ENCODE measurements at places on chromosomes 11 and 22. TPM values are rescaled to one million over a fixed set of nuclear protein-coding genes. Genes with fewer than 3 reads are reported as not detected.

Gene ISX
- total RNA-seq = not detected

GRCh38 chr11:10322830-10323792, 18.2 kb downstream of the ADM start:
- peak overlapping the region; percentile 77 for H3K27ac ChIP-seq
- H3K4me3 ChIP-seq = no peak overlapping the region
- H3K27me3 ChIP-seq = no peaks in the 10 kb centered on the region
- DNase-seq = no peak
- no peaks in the 10 kb centered on the region for H3K4me1 ChIP-seq

DNA sequence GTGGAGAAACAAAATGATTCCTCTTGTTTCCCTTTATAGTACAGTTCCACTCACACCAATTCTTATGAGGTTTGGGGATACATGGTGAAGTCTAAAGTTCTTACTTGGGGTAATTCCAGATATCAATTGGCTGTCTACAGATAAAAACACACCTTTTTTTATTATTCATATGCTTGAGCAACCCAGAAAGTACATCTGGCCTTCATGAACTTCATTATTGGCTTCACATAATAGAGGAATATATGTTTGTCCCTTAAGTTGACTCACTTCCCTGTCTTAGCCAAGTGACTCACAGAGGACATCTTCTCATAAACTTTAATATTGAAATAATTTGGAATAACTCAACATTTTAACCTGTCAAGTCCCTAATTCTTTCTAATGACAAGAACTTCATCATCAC, 36.3 kb upstream of the SOX6 start:
- no peaks in the 10 kb centered on the region for H3K36me3 ChIP-seq
- no peak for DNase-seq
- H3K4me3 ChIP-seq = no peak overlapping the region
- no peaks in the 10 kb centered on the region for H3K4me1 ChIP-seq
- H3K27ac ChIP-seq = no peak overlapping the region
- H3K27me3 ChIP-seq = no peaks in the 10 kb centered on the region

Gene TMEM191C
- total RNA-seq = 8.8 TPM

Gene OR5B21
- total RNA-seq = not detected

Gene BCO2
- total RNA-seq = 2.7 TPM

Gene TNNI2
- total RNA-seq = 23.8 TPM

DNA sequence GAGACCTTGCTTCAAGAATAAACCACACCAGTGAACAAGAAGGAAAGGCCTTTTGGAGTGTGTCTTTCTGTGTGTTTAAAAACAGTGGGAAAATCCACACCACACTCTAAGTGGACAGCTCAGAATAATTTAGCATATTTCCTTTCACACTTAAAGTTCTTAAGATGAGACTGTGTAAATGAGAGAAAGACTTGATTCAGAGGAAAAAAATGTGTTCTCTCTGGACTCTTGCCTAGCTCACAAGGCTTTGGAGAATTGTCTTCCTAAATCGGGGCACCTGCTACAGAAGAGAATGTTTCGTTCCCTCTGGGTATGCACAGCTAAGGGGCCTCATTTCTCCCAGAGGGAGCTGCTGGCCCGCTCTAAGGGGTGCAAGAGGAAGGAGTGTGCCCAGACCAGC, 28.4 kb upstream of the CRTAM start:
- no peaks in the 10 kb centered on the region for H3K36me3 ChIP-seq
- DNase-seq = no peak
- no peaks in the 10 kb centered on the region for H3K27me3 ChIP-seq

Gene BEST1
- total RNA-seq = 2.7 TPM

Gene DDTL
- 1.9 TPM for total RNA-seq

DNA sequence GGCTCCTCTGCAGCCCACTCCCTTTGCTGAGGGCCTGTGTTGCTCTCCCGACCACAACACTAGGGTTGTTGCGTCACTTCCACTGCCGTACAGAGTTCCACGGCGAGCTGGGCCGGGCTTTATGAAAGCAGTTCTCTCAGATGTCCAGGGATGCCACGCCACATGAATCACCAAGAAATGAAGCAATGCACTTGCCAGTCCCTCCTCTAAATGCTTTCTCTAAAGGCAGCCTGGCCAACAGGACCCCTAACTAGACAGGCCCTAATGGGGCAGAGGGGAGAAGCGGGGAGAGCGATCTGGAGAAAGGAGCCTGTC, 188.7 kb downstream of the CTTN start:
- no peak overlapping the region for H3K4me3 ChIP-seq
- H3K4me1 ChIP-seq = no peaks in the 10 kb centered on the region
- H3K27ac ChIP-seq = no peak overlapping the region
- H3K36me3 ChIP-seq = no peaks in the 10 kb centered on the region

Gene HIPK3
- 43.8 TPM for total RNA-seq

Gene GANAB
- total RNA-seq = 97.2 TPM

- H3K4me1 ChIP-seq = peaks cover 22% of the 10 kb centered on the region
- H3K27ac ChIP-seq = no peak overlapping the region
- no peaks in the 10 kb centered on the region for H3K27me3 ChIP-seq
These were observed 2.7 kb downstream of the CCND1 start for GRCh38 chr11:69643646-69644045.

DNA sequence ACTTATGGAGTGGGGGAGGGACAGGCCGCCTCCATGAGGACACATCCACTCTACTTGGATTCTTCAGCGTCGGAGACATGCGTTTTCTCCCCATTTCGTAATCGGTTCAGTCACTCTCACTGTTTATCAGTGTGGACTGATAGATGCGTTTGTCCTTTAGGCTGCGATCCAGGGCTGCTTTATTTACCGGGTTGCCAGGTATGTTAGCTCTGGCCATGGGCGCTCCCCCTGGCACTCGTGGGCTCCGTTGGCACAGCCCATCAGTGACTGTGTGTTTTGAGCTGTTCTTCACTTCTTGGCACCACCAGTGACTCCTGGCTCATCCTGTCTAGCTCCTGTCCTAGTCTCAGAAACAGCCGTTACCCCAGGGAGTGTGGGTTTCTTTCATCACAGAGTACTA, 1203.3 kb downstream of the BRD1 start:
- no peak overlapping the region for H3K27ac ChIP-seq
- H3K27me3 ChIP-seq = no peaks in the 10 kb centered on the region
- no peak for DNase-seq
- H3K4me1 ChIP-seq = no peaks in the 10 kb centered on the region
- no peaks in the 10 kb centered on the region for H3K36me3 ChIP-seq
- H3K4me3 ChIP-seq = no peak overlapping the region

Gene CARNS1
- 0.76 TPM for total RNA-seq

GRCh38 chr22:36228944-36229343, 10.4 kb downstream of the APOL2 start:
- no peak for DNase-seq
- H3K36me3 ChIP-seq = peaks cover 79% of the 10 kb centered on the region
- no peaks in the 10 kb centered on the region for H3K4me1 ChIP-seq
- no peak overlapping the region for H3K4me3 ChIP-seq
- no peaks in the 10 kb centered on the region for H3K27me3 ChIP-seq
- H3K27ac ChIP-seq = no peak overlapping the region

- no peaks in the 10 kb centered on the region for H3K4me1 ChIP-seq
- no peaks in the 10 kb centered on the region for H3K27me3 ChIP-seq
- DNase-seq = no peak
- H3K4me3 ChIP-seq = no peak overlapping the region
These were observed 36.1 kb downstream of the GNB1L start for GRCh38 chr22:19818324-19819207.

GRCh38 chr22:46652081-46652846, 32.1 kb downstream of the GRAMD4 start:
- H3K27ac ChIP-seq = no peak overlapping the region
- no peaks in the 10 kb centered on the region for H3K27me3 ChIP-seq
- no peak for DNase-seq
- H3K4me1 ChIP-seq = peaks cover 25% of the 10 kb centered on the region
- no peaks in the 10 kb centered on the region for H3K36me3 ChIP-seq
- H3K4me3 ChIP-seq = peak overlapping the region; percentile 48

Gene DENND5A
- total RNA-seq = 18.0 TPM

DNA sequence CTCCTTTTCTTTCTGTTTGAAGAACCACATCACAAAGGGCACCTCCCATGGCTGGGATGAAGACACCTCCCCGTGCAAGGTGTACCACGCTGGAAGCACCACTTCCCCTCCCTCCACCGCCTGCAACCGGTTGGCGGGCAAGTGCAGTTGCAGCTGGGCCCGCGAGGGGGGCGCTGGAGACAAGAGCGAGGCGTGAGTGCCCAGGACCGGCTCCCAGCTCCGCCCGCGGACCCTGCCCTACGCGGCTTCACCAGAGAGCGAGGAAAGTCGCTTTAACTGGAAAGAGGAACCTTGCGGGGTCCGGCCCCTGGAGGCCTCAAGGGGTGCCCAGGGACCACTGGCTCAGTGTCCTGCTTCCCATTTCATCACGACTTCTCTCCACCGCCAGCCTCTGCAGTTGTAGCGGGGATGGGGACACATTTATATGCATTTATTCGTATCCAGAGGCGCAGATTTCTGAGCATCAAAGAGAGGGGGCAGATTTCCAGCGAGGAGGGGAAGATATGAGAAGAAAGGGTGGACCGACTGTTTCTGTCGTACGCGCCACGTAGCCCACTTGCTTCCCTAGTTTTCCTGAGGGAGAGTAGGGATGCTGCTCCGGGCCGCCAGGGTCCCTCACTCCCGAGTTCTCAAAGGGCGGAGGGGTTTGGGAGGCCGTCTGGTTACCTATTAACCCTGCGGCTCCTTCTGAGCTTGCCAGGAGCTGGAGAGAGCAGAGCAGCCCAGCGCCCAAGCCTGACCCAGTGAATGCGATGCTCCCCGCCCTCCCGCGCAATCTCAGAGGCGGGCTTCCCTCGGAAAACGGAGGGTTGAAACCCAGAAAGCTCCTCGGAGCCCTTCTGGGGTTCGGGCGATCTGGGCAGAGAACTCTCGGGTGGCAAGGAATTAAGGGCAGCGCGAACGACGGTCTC, 3.5 kb downstream of the ESAM start:
- peaks cover 2% of the 10 kb centered on the region for H3K36me3 ChIP-seq
- peaks cover 6% of the 10 kb centered on the region for H3K27me3 ChIP-seq
- no peak for DNase-seq
- peak overlapping the region; percentile 87 for H3K27ac ChIP-seq
- peak overlapping the region; percentile 32 for H3K4me3 ChIP-seq

DNA sequence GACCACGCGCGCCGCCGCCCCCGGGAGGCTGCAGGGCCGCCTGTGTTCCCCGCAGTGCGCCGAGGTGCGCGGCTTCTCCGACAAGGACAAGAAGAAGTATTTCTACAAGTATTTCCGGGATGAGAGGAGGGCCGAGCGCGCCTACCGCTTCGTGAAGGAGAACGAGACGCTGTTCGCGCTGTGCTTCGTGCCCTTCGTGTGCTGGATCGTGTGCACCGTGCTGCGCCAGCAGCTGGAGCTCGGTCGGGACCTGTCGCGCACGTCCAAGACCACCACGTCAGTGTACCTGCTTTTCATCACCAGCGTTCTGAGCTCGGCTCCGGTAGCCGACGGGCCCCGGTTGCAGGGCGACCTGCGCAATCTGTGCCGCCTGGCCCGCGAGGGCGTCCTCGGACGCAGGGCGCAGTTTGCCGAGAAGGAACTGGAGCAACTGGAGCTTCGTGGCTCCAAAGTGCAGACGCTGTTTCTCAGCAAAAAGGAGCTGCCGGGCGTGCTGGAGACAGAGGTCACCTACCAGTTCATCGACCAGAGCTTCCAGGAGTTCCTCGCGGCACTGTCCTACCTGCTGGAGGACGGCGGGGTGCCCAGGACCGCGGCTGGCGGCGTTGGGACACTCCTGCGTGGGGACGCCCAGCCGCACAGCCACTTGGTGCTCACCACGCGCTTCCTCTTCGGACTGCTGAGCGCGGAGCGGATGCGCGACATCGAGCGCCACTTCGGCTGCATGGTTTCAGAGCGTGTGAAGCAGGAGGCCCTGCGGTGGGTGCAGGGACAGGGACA, 2.7 kb downstream of the NLRP6 start:
- H3K4me1 ChIP-seq = peaks cover 34% of the 10 kb centered on the region
- no peaks in the 10 kb centered on the region for H3K36me3 ChIP-seq
- peaks cover 41% of the 10 kb centered on the region for H3K27me3 ChIP-seq
- H3K27ac ChIP-seq = no peak overlapping the region
- H3K4me3 ChIP-seq = no peak overlapping the region
- no peak for DNase-seq

DNA sequence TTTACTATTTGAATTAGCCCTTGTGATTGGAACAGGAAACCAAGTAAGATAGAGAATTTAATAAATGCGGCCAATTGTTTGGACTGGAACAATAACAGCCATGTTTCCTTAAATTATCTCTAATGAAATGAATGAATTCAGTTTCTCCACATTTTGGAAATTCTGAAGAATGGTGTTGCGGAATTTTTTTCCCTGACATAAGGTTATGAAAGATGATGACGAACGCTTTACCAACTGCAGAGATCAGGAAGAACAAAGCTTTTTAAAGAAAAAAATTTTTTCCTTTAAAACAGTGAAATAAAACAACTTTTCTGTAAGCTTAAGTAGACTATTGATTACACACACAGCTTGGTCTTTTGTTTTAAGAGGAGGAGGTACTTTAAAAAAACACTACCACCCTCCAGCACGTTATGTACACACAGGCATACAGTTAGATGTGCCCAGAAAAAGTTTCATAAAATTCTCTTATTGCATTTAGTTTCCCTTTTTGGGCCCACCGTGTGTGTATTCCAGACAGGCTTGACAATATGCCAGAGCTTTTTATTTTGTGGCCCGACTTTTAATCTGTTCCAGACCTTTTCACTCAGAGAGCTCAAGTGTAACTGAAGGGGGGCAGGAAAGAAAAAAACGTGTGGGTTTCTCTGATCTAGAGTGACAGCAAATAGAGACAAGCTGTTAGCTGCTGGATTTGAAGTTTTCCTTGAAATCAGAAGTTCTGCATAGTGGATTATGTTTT, 77.3 kb downstream of the YAP1 start:
- no peak for DNase-seq
- H3K4me3 ChIP-seq = no peak overlapping the region
- no peaks in the 10 kb centered on the region for H3K36me3 ChIP-seq

Gene SMDT1
- total RNA-seq = 4.9 TPM

Gene NTM
- total RNA-seq = 3.2 TPM

GRCh38 chr11:114430290-114430689, 9.0 kb upstream of the REXO2 start:
- H3K4me3 ChIP-seq = no peak overlapping the region
- no peaks in the 10 kb centered on the region for H3K36me3 ChIP-seq
- H3K27ac ChIP-seq = no peak overlapping the region
- no peak for DNase-seq
- no peaks in the 10 kb centered on the region for H3K4me1 ChIP-seq

- H3K36me3 ChIP-seq = no peaks in the 10 kb centered on the region
- no peaks in the 10 kb centered on the region for H3K4me1 ChIP-seq
- H3K4me3 ChIP-seq = no peak overlapping the region
These were observed 1.7 kb upstream of the TECTA start for GRCh38 chr11:121099364-121099763.

GRCh38 chr11:82234256-82234655, 499.4 kb downstream of the FAM181B start:
- H3K4me1 ChIP-seq = no peaks in the 10 kb centered on the region
- H3K4me3 ChIP-seq = no peak overlapping the region
- DNase-seq = no peak
- no peak overlapping the region for H3K27ac ChIP-seq
- no peaks in the 10 kb centered on the region for H3K27me3 ChIP-seq

Measured in esophagus squamous epithelium (tissue), 5 donors.